Stimulated activated CD4-positive, alpha-beta T cell treated with anti-CD3 and anti-CD28 coated beads, TNF-alpha, amount 100 ng/mL, for 24 hours (primary cell): ENCODE measurements at places on chromosomes 16 and 17.

DNA sequence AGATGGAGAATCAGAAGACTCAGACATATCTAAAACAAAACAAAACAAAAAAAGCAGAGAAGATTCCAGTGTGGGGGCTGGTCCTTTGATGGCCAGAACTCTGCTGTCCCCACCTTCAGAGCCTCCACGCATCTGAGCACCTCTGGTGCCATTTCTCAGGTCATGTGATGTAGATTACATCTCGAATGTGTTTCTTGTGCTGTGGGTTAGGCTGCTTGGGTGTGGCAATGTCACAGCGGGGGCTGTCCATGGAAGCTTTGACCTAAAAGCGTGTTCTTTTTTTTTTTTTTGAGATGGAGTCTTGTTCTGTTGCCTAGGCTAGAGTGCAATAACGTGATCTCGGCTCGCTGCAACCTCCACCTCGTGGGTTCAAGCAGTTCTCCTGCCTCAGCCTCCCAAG is 51.2 kb downstream of the PLD6 start:
- DNase-seq, result no peak

DNA sequence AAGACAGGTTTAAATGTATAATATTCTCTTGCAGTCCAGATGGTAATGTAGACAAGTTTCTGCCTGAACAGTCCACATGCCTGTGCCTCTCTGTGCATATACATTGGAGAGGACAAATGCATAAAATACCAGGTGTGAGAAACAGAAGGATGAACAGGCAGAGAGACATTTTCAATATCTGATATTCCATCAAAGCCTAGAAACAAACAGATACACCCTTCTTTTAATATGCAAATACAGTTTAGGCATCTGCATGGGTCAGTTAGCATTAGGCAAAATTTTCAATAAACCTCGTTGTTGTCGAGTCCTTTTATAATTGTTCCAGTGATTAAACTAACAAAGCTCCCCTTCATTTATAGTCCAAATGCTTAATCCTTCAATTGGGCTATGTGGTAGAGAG is 897 bp downstream of the OMG start:
- DNase-seq, result no peak

DNA sequence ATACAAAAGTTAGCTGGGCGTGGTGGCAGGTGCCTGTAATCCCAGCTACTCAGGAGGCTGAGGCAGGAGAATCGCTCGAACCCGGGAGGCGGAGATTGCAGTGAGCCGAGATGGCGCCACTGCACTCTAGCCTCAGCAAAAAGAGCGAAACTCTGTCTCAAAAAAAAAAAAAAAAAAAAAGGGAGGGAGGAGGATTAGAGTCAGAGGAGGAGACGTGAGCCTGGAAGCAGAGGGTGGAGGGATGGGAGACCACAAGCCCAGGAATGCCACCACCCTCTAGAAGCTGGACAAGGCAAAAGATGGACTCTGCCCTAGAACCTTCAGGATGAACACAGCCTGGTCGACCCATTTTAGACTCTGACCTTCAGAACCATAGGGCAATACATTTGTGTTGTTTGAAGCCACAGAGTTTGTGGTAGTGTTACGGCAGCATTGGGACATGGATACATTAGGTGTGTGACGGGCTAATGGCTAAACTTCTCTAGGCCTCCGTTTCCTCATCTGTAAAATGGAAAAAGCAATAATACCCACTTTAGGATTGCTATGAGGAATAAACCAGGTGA is 2.1 kb upstream of the SMIM22 start:
- DNase-seq, result no peak

GRCh38 chr17:39752241-39752881 is 14.6 kb downstream of the GRB7 start:
- no peak for DNase-seq

DNA sequence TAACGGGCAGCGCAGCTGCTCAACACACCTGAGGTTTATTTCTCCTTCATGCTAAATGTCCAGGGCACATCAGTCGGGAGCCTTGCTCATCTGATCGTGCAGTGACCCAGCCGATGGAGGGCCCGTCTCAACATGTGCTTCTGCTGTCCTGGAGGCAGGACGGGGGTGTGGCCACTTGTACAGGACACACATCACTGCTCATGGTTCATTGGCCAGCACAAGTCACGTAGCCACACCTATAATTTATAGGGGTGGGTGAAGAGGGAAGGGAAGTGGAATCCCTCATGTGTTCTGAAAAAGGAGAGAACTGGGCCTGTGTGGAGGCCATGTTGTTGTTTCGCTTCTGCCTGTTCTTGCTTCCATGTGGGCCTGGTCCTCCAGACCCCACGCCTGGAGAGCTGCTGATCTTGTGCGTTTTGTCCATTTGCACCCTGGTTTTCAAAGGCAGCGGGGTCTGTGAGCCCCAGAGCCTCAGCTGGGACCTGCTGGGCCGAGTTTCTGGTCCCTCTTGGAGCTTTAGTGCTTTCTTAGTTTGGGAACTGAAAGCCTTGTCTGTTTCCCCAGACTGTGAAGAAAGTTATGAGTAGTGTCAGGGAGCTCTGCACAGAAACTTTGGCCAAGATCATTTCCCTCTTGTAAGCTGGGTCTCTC is 60.5 kb downstream of the CMIP start:
- DNase-seq, result no peak

DNA sequence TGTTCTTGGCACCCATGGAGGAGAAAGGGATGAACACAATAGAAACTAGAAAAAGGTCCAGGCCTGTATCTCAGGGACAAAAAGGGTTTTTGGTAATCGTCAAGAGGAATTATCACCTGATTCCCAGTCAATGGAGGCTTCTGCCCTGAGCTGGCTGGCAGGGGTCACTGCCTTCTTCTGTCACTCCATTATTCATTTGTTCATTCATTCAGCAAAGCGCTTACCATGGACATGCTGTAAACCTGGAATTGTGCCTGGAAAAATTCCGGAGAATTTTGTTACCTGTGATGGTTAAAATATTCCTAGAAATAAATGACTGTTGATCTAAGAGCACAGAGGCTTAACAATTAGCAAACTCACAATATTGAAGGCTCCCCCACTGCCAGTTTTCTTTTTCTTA is 212.3 kb downstream of the SHISA9 start:
- no peak for DNase-seq

DNA sequence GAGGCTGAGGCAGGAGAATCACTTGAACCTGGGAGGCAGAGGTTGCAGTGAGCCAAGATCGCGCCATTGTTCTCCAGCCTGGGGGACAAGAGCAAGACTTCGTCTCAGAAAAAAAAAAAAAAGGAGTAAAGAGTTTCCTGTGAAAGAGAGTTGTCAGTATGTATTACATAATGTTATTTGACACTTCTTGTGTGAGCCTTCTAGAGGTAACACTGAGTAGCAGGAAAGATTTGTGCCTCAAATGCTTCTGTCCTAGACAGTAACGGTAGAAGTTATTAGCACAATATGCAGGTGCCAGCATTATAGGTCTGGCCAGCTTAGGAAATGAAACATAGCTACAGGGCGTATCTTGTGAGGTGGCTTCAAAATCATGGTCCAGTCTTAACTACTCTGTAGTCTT is 6.2 kb downstream of the RPS6KB1 start:
- DNase-seq, result no peak

DNA sequence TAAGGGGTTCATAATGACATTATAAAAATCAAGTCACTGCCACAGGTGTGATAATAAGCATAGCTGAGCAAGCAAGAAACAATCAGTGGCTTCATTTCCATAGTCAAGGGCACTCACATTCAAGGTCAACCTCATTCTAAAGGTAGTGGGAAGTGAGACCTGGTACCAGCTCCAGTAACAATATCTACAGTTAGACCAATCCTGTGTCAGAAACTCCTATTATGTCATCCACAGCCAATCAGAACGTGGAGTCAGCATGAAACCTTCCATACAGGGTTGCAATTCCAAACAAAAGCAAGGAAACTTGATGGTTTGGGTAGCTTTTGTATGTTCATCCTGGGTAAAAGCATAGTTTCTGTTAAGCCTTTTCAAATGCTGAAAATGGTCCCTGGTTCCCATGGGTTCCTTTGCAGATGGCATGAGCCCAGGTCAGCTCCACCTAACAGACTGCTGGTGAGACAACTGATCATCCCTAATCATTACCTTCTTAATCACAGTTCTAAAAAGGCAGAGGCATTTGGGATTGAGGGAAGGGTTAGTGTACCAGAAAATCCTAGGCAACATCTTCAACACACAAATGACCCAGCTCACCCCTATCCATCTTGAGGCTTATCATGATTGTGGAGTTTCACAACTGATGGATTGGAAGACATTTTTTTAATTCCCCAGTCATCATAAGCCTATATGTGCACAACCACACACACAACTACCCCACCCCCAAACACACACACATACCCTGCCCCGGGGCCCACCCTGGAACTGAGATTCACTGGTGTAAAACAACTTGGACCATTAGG is 30.4 kb downstream of the TEX2 start:
- DNase-seq, result no peak

DNA sequence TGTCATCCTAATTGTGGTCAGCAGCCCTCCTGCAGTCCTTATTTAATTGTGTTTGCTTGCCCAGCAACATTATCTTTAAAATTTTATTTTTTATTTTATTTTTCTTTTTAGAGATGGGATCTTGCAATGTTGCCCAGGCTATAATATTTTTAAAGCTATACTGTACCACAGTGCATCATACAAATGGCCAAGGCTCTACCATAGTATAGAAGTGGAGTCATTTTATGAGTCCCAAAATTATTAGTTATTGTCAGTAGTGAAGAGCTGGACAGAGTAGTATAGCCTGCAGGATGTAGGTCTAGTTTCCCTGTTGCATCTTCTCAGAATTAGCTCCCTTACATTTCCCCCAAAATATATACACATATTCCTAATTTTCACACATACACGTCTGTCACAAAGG is 44.1 kb downstream of the GAN start:
- no peak for DNase-seq

DNA sequence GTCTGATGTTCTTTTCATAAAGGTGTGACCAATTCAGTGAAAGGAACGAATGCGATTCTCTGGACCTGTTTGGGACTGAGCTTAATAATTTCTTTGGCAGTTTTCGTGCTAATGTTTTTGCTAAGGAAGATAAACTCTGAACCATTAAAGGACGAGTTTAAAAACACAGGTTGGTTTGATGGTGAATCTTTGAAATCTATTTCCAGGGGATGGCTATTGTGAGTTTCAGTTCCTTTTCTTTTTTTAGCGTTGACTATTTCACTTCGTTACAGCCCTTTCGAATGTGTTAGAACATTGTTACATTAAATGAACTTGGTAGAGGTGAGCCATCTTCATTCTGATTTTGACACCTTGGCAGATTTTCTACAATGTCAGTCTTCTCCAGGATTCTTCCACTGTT is 1.2 kb downstream of the TNFRSF17 start:
- DNase-seq, result no peak

DNA sequence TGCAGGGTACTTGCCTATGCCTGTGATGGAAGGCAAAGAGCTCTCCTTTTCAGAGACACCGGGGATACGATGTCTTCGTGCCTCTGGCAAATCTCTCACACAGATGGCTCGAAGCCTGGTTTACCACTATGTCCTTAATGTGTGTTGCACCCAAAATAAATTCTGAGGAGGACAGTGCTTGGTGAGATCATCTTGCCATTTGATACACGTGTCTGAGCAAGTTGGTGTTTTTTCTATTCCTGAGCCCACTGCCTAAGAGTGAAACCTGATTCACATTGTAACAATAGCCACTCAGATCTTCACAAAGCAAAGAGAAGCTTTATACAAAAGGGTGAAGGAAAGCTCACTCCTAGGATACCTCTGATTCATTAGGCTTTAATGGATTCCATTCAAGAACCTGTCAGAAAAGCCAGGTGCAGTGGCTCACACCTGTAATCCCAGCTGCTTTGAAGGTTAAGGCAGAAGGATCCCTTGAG is 33.1 kb upstream of the AKAP1 start:
- DNase-seq, result no peak

DNA sequence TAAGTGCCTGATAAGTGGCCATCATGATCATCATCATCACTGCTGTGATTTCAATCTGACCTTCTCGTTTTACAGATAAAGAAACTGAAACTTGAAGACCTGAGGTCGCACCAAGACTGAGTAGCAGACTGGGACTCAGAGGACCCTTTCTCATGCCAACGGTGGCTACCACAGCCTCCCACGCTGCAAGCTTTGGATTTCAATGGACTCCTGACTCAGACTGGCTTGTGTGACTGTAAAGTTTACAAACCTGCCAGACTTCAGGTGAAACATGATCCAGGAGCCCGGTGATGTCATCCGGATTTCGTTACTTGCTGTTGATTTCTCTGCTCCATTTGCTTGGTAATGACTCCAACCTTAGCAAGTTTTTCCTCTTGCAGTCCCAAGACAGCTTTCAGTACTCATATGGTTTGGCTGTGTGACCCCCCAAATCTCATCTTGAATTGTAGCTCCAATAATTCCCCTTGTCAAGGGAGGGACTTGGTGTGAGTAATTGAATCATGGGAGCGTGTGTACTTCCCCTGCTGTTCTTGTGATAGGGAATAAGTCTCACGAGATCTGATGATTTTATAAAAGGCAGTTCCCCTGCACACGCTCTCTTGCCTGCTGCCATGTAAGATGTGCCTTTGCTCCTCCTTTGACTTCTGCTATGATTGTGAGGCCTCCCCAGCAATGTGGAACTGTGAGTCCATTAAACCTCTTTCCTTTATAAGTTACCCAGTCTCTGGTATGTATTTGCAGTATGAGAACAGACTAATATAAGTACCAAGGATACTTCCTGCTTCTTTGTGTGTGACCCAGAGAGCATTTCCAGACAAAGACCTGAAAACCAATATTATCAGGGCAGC is 26.7 kb upstream of the IRX6 start:
- DNase-seq, result no peak

DNA sequence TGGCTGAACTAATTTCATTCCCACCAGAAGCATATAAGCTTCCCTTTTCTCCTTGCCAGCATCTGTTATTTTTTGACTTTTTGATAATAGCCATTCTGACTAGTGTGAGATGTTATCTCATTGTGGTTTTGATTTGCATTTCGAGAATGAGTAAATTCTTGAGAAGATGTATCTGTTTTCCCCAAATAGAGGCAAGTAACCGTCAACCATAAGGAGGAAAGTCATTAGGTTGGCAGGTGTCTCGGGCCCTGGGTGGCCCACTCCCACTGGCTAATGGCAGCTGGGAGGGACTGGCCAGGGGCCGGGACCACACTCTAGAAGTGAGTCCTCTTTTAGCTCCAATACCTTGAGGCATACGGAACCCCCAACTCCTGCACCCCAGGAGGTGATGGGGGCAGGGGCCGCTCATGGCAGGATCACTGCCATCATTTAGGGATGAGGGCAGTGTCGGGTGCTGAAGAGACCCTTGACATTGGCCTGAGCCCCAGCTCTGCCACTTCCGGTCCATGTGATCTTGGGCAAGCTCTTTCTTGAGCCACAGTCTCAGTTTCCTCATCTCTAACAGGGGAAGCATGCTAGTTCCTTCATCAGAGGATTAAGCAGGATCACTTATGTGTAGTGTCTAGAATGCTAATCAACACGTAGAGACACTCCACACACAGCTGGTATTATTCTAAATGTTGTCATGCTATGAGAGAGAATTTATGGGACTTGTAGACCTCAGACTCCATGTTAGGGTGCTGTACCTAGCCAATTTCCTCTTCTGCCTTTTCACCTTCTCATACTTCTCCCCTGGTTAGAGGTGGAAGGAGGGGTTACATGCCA is 44.3 kb downstream of the RGS9 start:
- DNase-seq, result peak; percentile 52

GRCh38 chr17:36761203-36761950 is 160.0 kb downstream of the MRM1 start:
- DNase-seq, result no peak

- DNase-seq, result no peak
These were observed 111.1 kb downstream of the VAT1L start for GRCh38 chr16:77899416-77899815.

GRCh38 chr16:50146479-50147435 is 6.3 kb upstream of the TENT4B start:
- no peak for DNase-seq

GRCh38 chr16:70653809-70654771 is 7.7 kb downstream of the IL34 start:
- peak; percentile 81 for DNase-seq
